ENCODE measurements at places on chromosomes 4 and X. TPM values are rescaled to one million over a fixed set of nuclear protein-coding genes. Genes with fewer than 3 reads are reported as not detected.

DNA sequence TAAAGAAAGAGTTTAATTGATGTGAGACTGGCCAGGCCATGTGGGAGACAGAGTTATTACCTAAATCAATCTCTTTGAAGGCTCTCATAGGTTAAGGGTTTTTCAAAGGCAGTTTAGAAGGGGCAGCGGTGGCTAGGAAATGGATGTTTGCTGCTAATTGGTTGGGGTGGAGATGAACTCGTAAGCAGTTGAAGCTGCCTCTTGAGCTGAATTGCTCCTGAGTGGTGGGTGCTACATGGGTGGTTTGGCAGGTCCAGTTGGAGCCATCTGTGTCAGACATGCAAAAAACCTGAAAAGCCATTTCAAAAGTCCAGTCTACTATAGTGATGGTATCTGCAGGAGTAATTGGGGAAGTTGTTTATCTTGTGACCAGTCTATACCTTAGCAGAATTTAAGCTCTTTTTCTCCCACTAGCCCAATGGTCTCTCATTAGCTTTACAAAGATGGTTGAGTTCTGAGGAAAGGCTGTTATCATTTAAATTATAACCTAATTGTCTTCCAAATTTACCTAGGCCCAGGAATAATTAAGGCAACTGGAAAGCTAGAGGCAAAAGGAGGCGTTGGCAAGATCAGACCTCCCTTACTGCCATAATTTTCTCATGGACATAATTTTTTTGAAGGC is 762.4 kb upstream of the FRG1 start:
- no peak overlapping the region for H3K27ac ChIP-seq
- no peak overlapping the region for H3K4me3 ChIP-seq
- DNase-seq = no peak
- H3K36me3 ChIP-seq = no peaks in the 10 kb centered on the region

- H3K27me3 ChIP-seq = no peaks in the 10 kb centered on the region
- no peak overlapping the region for H3K27ac ChIP-seq
- no peak overlapping the region for H3K4me3 ChIP-seq
- H3K36me3 ChIP-seq = no peaks in the 10 kb centered on the region
- DNase-seq = no peak
These were observed 82.2 kb upstream of the VEGFC start for GRCh38 chr4:176874721-176875445.

GRCh38 chrX:69396916-69397315 is 107.2 kb upstream of the NALF2 start:
- H3K4me1 ChIP-seq = no peaks in the 10 kb centered on the region
- no peak for DNase-seq
- H3K27ac ChIP-seq = no peak overlapping the region
- no peak overlapping the region for H3K4me3 ChIP-seq
- H3K36me3 ChIP-seq = no peaks in the 10 kb centered on the region
- peaks cover 2% of the 10 kb centered on the region for H3K27me3 ChIP-seq

The TLR8 gene
- not detected for total RNA-seq

The FGF5 gene
- total RNA-seq = not detected
